ENCODE measurements at places on chromosomes 11 and 22.

- DNase-seq, result no peak
Measured at GRCh38 chr11:61587541-61587941, 6.7 kb upstream of the SYT7 start.

- DNase-seq, result no peak
Measured at GRCh38 chr11:17206463-17206862, 1.3 kb downstream of the PIK3C2A start.

DNA sequence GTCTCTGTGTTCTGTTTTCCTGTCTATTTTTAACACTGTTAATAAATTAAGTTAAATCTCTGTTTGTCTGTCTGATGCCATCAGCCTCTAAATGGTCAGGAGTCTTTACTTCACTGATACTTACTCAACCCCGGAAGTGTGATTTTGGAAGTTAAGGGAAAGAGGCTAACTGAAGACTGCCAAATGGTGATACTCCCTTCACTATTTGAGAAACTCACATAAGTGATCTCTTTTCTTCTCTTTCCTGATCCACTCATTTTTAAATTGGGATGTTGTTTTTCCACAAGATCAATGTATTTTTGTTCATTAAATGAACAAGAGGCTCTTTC lies 389 bp upstream of the CASP12 start:
- DNase-seq, result no peak

DNA sequence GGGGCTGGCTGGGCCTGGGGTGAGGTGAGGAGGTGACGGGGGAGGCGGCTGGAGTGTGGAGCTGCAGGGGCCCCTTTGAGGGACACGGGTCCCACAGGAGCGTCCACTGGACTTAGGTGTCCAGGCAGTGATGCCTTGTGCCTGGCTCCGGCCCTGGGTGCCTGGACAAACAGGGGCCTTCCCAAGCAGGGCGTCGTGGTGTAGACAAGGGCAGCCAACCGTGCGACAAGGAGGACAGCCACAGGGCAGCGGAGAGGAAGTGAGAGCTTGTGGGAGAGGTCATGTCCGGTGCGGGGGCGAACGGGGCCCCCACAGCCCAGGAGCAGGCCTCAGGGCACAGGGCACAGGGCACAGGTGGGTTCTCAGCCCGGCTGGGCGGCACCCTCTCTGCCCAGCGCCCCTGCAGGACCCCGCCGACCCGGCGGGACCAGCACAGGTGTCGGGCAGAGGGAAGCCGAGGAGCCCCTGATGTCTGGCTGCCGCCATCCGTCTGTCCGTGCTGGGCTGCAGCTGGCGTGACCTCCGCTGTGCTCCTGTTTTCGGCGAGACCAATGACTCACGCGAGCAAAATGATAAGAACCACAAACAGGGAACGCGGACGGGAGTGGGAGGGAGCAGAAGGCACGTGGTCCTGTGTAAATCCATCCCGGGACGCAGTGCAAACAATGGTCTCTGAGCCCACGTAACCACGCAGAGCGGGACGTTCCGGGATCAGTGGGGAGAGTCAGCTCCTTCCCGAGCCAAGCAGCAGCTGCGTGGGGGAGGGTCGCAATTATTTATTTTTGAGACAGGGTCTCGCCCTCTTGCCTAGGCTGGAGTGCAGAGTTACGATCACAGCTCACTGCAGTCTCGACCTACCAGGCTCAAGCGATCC lies 49.1 kb upstream of the A4GALT start:
- DNase-seq, result peak; percentile 59

GRCh38 chr22:26045051-26045450 lies 124.2 kb upstream of the SEZ6L start:
- no peak for DNase-seq

- DNase-seq, result no peak
Measured at GRCh38 chr11:15523543-15523942, 408.8 kb downstream of the INSC start.

- DNase-seq, result no peak
Measured at GRCh38 chr11:12677131-12677530, 2.9 kb downstream of the TEAD1 start.

DNA sequence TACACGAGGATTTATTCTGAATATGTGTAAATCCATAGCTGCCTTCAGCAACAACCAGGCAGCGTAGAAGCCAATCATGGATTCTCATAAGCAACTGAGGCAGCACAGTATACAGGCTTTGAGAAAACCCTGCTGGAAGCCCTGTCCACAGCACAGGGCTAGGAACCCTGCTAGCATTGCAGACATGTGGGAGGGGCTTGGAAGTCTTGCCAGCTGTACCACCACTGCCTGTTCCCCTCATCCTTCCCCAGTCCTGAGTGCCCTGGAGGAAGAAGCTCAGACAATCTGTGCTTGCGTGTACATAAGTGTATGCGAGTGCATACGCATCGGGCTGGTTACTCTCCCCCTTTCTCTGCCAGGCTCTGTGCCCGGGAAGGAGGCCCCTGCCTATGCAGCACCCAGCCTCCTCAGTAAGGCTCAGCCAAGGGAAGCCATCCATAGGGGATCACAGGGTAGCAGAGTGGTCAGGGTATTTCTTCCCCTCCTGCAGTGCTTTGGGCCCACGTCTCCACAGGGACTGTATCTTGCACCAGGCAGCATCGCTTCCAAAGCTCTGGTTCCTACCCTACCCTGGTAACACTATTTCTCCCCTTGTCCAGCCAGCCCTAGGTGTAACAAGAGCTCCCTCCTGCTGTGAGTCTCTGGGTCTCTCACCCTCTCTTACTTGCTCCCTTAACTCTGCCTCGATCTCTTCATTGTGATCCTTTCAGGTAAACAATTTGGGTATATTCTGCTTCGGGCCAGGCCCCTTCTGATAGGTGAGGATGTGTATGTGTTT lies 90.5 kb downstream of the GALNT18 start:
- DNase-seq, result no peak

- no peak for DNase-seq
Measured at GRCh38 chr11:14623036-14623435, 20.6 kb upstream of the PDE3B start.

DNA sequence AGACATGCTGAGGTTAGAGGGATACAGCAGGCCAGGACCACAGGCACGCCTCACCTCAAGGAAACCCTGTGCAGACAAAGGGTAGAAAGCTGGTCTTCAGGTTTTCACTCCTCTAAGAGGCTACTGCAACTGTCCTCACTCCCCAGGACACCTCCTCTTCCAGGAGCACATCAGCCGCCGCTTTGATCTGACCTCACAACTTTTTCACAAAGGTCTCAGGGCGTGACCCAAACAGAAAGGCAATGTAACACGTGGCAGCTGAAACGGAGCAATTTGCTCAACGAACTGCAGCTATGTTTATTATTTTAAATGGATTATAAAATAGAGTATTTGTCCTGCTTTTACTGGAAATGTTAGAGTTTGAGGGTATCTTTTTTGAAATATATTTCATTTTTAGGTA lies 46.1 kb downstream of the LARGE1 start:
- no peak for DNase-seq

DNA sequence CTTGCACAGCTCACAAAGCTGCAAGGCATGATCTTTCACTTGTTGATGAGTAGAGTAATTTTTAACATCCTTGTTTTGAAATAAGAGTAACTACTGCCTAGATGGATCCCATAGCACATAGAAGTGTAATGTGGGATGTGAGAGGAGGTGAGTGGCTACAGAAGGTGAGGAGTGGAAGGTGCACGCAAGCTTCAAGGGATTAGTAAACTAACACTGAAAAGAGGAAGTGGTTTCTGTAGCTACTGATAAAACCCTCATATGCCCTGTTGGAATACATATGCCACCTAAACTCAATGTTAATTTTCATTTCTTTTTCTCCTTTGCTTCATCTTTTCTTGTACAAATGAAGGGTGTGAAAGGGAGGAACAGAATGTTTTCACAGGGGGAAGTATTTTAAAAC lies 22.0 kb upstream of the CTSC start:
- DNase-seq, result peak; percentile 81

DNA sequence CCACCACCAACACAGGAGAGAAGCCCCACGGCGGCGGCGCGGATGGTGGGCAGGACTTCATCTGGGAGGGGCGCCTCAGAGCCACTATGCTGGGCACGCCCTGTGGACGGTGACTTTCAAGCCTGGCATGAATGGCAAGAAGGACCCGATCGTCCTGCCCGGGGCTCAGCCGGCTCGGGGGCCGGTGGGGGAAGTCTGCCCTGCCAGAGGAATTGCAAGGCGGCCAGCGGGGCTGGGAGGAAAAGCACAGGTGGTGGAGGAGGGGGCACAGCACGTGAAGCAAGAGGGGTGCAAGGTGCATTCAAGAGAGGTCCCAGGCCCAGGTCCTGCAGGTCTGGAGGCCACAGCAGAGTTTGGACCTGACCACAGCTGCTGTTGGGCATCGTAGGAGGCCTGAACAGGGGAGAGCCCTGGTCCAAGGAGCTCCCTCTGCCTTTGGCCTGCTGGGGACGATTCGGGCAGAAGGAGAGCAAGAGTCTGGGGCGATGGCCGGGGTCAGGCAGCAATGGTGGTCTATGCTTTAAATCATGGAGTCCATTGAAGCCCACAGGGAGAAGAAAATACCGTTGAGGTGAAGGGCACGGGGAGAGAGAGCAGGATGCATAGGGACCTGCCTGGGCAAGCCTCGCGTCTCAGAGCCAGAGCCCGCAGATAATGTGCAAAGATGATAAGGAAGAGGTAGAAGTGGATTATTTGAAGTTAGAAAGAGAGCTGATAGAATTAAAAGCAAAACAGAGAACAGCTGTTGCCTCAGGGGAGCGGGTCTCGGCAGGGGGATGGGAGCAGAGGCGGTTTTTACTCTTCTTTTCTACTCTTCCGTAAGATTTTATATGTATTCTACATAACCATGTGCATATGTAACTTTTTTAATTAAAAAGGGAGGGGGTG lies 82.6 kb upstream of the SHISAL1 start:
- DNase-seq, result no peak

- no peak for DNase-seq
Measured at GRCh38 chr11:125078016-125078415, 14.9 kb downstream of the SLC37A2 start.

GRCh38 chr22:44440224-44441160 lies 57.5 kb downstream of the RTL6 start:
- DNase-seq, result no peak

DNA sequence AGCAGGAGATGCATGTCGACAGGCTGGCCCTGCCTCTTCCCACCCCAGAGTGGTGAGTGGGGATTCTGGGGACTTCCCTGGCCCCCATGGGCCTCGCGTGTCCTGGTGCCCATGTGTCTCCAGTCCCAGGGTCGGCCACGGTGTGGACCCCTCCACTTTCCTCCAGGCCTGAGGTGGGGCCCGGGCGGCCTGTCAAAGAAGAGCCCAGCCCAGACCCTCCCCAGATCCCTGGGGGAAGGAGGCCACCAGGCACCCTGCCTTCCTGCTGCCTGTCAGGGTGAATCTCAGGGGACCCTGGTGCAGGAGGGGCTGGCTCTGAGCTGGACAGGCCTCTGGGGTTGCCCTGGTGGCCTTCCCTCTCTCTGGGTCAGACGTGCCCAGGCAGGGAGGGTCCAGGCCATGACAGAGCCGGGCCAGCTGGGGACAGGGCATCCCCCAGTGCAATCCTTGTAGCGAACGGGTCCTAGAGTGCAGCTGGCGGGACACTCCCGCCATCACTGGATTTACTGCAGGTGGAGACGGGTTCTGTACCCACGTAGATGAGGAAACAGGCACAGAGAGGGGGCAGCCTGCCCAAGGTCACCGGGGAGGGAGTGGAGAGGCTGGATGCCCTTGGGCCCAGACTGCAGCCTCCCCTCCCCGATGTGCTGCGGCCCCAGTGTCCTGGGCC lies 13.5 kb upstream of the MUC6 start:
- DNase-seq, result no peak

DNA sequence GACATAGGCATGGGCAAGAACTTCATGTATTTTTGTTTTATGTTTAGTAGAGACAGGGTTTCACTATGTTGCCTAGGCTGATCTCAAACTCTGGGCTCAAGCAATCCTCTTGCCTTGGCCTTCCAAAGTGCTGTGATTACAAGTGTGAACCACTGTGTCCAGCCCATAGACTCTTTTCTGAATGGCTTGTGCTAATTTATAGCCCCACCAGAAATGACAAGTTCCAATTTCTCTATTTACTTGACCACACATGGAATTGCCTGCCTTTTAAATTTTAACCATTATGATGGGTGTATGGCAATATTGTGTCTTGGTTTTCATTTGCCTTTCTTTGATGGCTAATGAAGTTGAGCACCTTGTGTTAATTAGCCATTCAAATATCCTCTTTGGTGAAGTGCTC lies 85.8 kb upstream of the NECTIN1 start:
- DNase-seq, result no peak

DNA sequence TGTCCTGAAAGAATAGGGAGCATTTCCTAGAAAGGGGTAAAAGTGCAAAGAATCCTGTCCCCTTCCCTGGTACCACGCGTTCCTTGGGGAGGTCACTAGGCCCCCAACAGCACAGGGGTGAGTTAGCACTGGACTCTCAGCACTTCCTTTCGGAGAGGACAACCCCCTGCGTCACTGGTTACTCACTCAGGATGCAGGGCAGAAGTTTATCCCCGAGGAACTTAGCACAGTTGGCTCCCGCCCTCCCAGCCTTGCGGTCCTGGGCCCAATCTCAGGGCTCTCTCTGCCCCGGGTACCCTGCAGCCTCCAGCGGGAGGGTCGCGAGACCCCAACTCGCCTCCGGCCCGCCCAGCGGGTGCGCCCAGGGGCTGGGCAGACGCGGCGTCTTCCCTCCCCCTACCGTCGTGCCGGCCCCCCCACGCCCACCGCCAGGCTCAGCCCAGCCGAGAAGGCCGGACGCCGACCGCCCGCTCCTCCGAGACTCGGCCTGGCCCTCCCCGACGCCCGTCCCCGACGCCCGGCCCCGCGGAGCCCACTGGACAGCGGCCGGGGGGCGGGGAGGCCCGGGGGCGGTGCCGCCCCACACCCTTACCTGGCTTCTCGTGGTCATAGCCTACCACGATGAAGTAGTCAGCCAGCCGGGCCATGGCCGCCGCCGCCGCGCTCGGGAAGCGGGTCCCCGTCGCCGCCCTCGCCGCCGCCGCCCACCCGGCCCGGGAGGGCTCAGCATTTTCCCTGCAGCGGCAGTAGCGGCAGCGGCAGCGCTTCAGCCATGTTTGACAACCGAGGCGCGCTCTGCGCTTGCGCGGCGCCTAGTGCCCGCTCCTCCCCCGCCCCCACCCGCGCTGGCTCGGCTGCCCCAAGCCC lies at the start of gene SBF2:
Gene SBF2, minus strand, starts transcription at position 797 of the 867 bp plus-strand sequence. Its CDS starts 150 bp downstream, at position 647.
- peak; percentile 73 for DNase-seq

GRCh38 chr11:14414470-14415461 lies 55.8 kb upstream of the RRAS2 start:
- peak; percentile 75 for DNase-seq

- DNase-seq, result peak; percentile 60
Measured at GRCh38 chr11:94786264-94787126, 18.3 kb downstream of the AMOTL1 start.

- no peak for DNase-seq
Measured at GRCh38 chr11:936199-936598, 10.5 kb downstream of the AP2A2 start.

GRCh38 chr11:4881860-4882500 lies at the start of gene OR51T1:
Gene OR51T1, plus strand, starts transcription at chr11:4881900. Its CDS starts 0 bp downstream, at chr11:4881900.
- no peak for DNase-seq

GRCh38 chr22:32325811-32326237 lies 31.8 kb upstream of the RFPL3 start:
- DNase-seq, result no peak

Data from KBM-7 (cell line).